ENCODE measurements at places on chromosomes 2 and 18.
A peak's percentile ranks its signal among the peaks of the same experiment; 100 is the strongest.

DNA sequence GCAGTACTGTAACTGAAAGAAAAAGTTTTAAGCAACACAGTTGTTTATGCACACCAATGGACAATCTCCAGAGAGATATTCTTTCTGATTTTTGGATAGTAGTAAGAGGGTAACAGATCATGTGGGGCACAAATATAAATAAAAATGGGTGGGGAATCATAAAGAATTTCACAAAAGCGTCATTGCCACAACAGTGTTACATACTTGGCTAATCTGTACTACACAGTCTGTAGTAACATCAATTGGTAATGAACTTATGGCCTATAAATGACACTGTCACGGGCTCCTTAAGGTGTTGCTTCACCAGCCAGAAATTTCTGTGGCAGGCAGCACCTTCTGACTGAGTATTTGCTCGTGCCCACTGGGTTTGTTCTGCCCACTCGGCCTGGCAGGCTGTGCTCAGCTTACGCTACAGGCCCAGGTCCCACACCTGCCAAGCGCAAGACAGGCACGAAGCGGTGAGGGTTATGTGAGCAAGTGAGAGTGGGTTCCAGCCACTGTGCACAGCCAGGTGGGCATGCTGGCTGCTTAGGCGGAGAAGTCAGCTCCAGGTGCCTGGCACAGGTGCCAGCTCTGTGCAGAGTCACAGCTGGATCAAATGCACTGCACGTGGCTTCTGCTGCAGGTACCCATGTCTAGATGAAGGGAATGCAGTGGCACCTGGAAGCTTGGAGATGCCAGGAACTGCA is 532.5 kb upstream of the SLC39A10 start:
- no peak for DNase-seq

GRCh38 chr18:61400716-61401115 is 67.5 kb downstream of the CDH20 start:
- DNase-seq = no peak

GRCh38 chr2:160701822-160702221 is 208.2 kb upstream of the RBMS1 start:
- no peak for DNase-seq

DNA sequence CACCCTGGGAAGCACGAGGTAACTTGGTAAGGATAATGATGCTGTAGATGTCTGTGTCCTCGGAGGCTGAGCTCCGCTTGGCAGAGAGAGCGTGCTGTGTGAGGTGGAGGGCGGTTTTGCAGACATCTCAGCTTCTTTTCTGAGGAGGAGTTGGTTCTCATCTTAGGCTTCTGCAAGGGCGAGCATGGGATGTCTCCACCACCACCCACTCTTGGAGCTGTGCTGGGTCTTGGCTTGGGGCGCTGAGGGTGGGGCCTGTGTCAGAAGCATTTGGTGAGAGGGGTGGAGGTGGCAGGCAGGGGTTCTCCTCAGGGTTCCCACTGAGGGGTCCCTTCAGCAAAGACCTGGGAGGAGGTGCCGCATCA is 9.2 kb downstream of the OXER1 start:
- DNase-seq = no peak

GRCh38 chr18:13324880-13325279 is 106.3 kb downstream of the LDLRAD4 start:
- no peak for DNase-seq

DNA sequence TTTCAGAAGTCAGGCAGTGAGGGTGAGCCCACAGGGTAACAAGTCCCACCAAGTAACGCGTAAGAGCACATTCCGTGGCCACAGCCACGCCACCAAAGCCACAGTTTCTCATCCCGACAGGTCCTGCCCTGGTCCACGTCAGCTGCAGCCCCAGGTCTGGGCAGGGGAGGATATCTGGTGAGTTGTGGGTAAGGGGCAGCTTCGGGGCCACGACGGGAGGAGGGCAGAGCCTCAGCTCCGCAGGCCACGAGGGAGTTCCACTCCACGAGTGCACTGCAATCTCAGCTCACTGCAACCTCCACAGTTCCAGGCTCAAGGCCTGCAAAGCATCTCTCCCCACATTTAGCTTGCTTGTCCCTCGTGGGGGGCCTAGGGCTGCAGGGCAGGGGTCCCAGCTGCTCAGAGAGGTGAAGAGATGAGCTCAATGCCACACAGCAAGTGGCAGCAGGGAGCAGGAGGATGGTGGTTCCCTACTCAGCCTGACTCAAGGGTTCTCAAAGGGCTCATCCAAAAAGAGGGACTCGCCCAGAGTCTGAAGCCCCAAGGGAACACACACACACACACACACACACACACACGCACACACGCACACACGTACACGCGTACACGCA is 12.5 kb downstream of the SNORC start:
- no peak for DNase-seq

- no peak for DNase-seq
Observed at GRCh38 chr18:8814206-8814605, 108.8 kb downstream of the MTCL1 start.

- DNase-seq = no peak
Observed at GRCh38 chr2:230680463-230681170, 32.0 kb upstream of the CAB39 start.

DNA sequence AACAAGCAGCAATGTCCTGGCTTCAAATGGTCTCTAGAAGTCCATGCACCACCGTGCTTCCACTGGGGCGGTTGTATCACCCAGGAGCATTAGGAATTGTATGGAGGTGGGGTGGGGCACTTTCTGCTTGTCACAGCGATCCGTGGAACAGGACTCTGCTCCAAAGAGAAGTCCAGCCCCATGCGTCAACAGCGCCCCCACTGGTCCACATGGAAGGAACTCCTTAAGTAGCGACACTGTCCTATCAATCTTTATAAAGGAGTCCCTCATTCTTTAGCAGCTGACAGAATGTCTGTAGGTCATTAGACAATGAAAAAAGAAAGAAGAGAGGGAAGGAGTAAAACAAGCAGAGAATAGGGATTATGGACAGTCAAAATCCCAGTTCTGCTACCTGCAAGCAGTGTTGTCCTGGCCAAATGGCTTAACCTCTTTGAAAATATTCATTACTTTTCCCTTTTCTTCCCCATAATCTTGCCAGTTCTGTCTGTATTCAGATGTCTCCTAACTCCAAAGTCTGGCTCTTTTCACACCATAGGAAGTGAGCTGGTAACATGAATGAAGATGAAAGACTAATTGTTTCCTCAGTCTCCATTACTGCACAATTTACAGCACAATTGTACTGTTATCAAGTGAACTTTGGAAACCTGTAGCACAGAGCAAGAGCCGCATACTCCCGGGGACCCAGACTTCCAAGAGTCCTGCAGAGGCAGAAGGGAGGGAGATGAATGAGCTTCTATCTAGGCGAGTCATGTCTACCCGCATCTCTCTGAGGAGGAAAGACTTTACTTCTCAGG is 9.9 kb downstream of the NFE2L2 start:
- no peak for DNase-seq

GRCh38 chr2:98712145-98712544 is 18.8 kb downstream of the MGAT4A start:
- no peak for DNase-seq

- no peak for DNase-seq
Observed at GRCh38 chr2:208392300-208392699, 14.3 kb upstream of the PTH2R start.

- DNase-seq = no peak
Observed at GRCh38 chr2:151946899-151947812, 118.9 kb upstream of the ARL5A start.

DNA sequence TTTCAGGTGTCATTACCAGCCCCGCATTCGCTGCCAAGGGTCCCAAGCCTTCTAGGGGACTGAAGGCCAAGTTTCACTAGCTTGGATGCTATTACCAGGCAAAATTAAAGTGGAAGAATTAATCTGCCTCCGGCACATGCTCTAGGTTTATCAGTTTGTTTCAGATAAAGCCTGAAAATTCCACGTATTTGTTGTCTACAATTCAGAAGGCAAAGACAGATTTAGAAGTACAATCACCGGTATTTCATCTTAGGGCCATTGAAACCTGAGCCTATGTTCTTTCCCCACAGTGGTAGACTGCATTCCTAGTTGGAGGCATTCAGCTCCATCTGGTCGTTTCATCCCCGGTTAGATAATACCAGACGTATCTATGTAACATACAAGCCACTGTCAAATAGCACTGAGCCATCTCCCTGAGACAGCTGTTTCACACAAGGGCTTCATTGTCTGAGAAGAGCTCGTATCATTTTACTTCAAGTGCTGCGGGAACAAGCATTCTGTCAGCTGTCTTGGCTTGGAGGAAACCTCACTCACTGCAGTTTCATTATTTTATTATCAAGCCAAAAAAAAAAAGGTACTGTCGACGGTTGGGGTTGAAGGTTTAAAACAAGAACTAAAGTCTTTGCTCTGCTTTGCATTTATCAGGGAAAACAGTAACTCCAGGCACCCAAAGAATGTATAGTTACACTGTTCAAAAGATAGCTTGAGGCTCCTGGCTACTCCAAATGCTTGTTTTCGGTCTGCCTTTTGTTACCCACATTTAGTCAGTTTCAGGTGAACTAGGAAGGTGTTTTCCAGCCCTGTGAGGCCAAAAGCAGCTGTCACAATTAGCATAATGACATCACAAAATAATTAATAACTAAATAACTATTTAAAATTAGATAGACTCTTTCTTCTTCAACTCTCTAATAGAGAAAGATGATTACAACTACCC is 76.7 kb downstream of the TGIF1 start:
- DNase-seq = peak; percentile 82

- DNase-seq = no peak
Observed at GRCh38 chr18:38956068-38956467, 1390.5 kb upstream of the CELF4 start.
